T-cell (primary cell): ENCODE measurements at places on chromosomes 11 and 22. TPM values are rescaled to one million over a fixed set of nuclear protein-coding genes. Genes with fewer than 3 reads are reported as not detected.

- DNase-seq, result no peak
Observed at GRCh38 chr11:45159781-45160365, 13.4 kb downstream of the PRDM11 start.

GRCh38 chr11:12019337-12019736, 10.9 kb upstream of the DKK3 start:
- DNase-seq, result no peak

GRCh38 chr11:45486461-45486860, 179.0 kb downstream of the CHST1 start:
- DNase-seq, result no peak

DNA sequence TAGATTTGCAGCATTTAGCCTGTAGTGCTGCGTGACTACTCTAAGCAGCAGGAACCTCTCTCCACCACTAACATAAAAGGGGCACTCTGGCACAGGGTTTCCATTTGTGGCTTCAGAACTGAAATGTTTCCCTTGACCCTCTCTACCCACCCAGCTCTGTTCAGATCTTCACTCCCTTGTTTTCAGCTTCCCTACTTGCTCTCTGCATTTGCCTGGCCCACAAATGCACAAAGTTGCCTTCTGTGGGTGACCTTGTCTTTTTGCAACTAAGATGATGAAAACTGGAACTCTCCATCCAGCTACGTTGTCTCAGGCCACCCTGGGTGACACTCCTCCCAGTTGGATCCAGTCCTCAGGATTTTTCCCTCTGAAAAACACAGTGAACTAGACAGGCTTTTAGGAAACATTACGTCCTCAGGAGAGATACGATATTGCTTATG, 19.8 kb upstream of the PSMA1 start:
- DNase-seq, result no peak

DNA sequence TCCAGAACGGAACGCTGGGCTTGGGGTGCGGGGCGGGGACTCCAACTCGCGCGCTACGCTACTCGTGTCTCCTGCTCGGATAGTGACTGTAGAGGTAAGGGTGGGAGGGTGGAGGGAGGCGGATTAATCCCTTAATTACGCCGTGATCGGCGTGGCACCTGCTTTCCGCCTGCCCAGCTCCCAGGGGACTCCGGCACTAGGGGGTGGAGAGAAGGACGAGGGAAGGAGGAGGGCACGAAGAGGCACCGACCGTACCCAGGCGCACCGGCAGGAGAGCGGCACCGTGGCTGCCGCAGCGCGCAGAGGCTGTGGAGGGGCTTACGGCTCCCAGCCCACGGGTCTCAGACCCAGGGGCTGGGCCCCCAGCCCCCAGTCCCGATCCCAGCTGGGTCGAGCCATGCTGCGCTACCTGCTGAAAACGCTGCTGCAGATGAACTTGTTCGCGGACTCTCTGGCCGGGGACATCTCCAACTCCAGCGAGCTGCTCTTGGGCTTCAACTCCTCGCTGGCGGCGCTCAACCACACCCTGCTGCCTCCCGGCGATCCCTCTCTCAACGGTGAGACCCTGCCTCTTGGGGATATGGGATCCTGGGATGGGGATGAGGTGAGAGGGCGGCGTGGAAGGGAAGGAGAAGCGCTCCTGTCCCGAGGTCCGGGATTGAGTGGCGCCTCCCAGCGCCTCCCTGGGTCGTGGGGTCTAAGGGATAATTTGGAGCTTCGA, at the start of gene ROBO3:
Gene ROBO3 (plus strand): TSS at position 252 of the 721 bp plus-strand sequence. CDS start 146 bp downstream, at position 398.
- no peak for DNase-seq

DNA sequence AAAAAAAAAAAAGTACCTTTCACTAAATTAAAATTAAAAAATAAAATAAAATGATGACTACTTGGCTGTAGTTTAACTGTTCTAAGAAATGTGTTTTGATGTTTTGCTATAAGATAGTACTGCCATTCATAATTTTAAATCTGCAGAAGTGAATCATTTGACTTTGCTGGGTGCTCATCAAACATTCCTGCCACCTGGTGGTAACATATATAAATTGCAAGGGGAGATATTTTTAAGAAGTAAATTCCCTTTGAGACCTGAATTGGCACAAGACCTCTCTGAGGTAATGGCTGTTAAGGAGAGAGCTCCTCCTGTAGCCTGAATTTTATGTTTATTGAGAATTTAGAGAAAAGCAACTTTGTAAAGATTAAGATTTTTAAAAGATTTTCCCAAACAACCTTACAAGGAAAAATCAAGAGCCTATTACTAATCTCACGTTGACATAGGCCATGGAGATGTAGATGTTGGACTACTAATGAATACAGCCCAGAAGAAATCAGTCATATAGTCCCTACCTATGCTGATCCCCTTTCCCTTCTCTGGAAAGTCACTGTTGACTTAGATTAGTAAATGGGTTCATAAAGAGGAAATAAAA, 11.9 kb upstream of the NARS2 start:
- no peak for DNase-seq

GRCh38 chr22:27088026-27088425, 430.6 kb downstream of the MIAT start:
- DNase-seq, result no peak

DNA sequence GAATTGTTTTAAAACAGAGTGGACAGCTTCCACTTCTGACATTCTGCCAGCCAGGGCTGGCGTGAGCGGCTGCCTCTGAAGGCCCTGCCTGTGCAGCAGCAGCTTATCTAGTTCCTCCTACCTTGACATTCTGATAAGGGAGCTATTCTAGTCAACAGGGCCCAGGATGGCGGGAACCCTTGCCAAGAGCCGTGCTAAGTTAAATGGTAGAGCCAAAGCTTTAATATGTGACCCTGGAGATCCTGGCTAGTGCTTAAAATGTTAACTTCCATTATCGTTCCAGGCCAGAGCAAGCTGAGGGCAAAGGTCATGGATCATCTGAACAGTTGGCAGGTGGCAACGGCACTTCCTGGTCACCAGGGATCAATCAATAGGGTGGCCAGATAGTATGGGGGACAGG, 3.5 kb downstream of the KCNJ5 start:
- no peak for DNase-seq

C11orf71 gene
- total RNA-seq, result 15.2 TPM

SLC25A22 gene
- total RNA-seq, result 22.4 TPM
